ENCODE measurements at places on chromosomes 7 and 10.

DNA sequence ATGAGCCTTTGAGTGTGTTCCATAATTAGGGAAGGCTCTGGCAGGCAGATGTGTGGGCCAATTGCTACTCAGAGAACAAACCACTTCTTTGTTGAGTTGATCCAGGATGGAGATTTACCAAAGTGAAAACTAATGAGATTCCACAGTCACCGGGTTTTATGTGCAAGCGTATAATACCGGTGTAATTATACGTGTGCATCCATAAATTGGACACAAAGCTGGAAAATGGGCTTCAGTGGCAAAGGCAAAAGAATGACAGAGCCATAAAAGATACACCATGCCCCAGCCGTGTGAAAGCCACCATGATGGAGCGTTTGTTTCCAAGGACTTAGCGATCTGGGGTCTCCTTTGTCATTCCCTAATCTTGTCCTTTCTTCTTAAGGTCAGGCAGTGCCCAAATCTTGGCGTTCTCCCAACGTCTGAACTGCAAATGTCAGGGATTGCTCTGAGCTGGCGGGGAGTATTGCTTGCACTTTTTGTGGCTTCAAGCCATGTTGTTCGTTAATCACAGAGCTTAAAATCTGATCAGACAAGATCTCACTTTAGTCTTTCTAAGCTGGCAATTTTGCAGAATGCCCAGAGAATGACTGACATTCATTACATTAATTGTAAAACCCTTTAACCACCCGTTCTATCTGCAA lies 70.1 kb downstream of the NPTX2 start:
- no peak for DNase-seq

- DNase-seq = no peak
Observed at GRCh38 chr7:77399816-77400215, 16.3 kb downstream of the GSAP start.

DNA sequence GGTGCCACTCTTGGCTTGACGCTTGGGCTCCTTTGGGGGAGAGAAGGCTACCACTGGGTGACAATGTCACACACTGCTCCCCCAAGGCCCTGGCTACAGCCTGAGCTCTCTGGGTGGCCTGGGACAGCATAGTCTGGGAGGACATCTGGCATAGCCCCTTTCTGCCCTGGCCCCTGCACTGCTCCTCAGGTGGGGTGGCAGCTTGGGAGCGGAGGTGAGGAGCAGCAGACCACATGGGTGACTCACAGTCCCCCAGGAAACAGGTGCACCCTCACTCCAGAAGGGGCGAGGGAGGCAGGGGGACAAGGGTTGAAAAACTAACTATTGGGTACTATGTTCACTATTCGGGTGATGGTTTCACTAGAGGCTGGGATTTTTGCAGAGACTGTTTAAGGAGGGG lies 45.2 kb downstream of the NPTX2 start:
- DNase-seq = no peak

DNA sequence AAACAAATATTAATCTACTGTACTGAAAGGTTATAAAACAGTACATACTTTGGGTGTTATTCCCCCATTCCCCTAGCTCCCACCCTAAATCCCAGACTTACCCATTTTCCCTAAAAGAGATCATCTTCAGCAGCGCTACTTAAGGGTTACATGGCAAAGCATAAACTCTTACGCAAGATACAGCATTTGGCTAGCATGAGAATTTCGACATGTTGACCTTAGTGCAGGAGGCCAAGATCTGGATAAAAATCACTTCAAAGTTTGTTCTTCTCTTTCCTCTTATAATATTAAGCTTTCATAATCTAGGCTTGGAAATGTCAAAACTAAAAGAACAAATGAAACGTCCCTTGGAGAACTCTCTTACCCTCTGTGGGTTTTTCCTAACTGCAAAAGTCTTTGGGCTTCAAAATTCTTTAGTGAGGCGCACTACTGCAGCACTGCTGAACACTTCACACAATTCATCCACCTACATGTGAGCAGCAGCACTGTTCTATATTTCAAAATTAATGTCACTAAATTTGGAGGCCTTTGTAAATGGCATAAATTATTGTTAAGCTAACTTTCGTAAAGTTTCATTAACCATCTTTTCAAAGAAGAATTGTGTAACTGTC lies 59.5 kb upstream of the PDLIM1 start:
- no peak for DNase-seq

DNA sequence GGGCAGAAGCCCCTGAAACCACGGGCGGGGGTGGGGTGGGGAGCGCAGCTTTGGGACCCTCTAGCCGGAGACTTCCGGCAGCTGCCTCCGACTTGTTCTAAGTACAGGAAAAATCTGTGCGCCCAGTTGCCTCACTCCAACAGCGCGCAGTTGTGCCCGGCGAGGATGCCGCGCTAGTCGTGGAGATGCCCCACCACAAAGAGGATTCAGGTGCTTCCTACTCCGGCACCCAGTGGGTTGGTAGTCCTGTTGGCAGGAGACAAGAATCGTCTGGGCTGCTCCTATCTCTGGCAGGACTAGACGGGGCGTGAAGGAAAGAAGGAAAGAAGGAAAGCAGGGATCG lies 465 bp upstream of the NPY start:
- DNase-seq = no peak

DNA sequence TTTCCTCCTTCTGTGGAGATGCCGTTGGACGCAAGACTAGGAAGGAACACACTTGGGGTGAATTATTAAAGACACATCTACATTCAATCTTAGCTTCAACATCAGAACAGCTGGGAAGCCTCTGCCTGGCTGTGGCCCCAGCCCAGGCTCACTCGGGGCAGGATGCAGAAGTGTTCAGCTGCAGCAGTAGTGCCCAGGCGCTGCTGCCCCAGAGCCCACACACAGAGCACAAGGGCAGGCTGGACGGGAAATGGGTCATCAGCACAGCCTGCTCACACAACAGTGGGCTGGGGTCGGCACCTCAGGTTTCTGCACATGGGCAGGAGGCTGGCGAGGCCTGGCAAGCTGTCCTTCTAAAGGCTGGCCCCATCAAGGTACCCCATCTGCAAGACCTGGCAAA lies 42.5 kb downstream of the NOD1 start:
- DNase-seq = no peak

DNA sequence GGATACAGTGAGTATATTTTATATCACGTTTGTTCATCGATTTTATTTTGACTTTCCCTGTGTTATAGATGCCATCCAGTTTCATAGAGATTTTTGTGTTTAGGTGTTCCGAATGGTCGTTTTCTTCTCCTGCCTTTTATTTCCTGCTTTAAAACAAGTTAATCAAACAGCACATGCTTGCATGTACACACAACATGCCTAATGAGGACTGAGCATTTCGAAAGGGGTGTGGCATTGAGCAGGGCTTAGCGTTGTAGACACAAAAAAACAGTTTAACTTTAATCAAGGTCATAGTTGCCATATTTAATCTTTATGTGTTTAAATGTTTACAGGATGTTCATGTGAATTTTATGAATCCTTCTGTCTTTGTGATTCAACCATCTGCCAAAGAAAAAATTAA lies 430.5 kb upstream of the GALNT17 start:
- no peak for DNase-seq

DNA sequence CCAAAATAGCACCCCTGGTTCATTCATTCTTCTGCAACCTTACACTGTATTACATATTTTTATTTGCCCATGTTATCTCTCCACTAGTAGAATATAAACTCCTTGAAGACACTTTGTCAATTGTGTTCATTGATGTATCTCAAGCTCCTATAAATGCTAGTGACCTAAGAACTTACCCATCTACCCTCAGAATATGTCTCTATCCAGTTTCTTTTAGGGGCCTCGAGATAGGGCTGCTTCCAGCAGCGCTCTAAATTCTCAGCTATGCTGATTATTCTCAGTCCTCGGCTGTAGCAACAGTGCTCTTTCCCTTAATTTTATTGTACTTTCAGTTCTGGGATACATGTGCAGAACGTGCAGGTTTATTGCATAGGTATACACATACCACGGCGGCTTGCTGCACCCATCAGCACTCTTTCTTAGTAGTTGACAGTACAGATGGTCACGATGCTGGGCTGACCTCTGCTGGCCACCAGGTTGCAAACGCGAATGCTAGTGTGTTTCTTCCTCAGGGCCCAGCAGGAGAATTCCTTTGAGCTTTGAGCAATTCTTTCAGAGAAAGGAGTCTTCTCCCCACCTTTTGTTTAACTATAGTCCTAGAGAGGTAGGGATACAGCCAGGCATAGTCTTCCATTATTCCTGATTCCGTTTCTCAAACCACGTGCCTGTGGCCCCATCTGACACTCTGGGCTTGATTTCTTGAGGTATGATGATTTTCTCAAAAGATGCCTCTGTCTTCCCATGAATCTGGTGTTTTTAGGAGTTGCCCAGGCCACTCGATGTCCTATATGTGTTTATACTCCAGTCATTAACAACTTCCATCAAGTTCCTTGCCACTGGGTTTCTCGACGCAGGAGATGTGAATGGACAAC lies 49.1 kb upstream of the CDC14C start:
- no peak for DNase-seq

DNA sequence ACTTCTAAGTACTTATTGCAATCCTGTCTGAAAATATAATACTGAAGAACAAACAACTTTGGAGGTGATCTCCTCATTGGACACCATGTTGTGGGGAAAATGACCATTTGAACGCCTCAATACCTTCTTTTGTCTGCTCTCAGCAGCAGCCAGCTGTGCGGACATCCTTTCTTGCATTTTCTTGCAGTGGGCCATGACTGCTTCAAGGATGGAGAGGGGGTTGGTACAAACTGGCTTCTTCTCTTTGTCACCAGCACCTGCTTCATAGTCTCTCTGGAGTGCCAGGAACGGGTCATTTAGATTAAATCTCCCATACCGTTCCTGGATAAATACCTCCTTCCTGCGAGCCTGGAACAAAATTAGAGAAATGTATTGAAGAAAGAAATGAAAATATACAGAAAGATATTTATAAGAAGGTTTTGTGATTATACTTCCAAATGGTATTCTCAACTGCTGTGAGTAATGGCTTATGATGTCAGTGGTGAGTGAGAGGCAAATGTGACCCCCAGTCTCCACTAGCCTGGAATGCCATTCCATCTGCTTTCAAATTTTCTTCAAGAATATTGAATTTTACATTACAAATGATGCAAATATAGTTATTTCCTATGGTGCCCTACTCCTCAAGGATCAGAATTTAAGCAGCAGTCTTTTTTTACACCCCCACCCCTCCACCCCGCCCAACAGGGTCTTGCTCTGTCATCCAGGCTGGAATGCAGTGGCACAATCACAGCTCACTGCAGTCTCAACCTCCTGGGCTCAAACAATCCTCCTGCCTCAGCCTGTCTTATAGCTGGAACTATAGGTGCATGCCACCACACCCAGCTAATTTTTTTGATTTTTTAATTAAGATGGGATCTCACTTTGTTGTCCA lies 62.4 kb downstream of the CTTNBP2 start:
- DNase-seq = no peak

GRCh38 chr7:87687653-87688254 lies 59.6 kb downstream of the RUNDC3B start:
- DNase-seq = no peak

GRCh38 chr7:17625043-17625442 lies 315.3 kb downstream of the SNX13 start:
- no peak for DNase-seq

- no peak for DNase-seq
Observed at GRCh38 chr7:138095972-138096935, 20.0 kb downstream of the AKR1D1 start.

- DNase-seq = no peak
Observed at GRCh38 chr10:23362879-23363792, 18.5 kb upstream of the C10orf67 start.

- DNase-seq = no peak
Observed at GRCh38 chr7:129438839-129439651, 4.8 kb downstream of the STRIP2 start.

DNA sequence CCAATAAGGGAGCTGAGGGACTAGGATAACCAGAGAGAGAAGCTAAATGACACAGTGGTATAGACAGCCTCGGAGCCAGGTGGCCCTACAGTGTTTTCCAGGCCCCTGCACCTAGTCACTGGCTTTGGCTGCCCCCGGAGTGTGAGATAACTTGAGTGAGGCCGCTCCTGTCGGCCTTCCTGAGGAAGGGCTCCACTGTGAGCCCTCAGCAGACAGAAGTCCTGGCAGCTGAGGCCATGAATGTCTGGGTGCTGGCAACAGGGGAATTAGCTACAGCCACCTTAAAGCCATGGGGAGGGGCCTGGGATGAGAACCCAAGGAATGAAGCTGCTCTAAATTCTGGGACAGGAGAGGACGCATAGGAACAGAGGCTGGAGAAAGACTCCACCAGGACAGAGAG lies 4.6 kb upstream of the GDF10 start:
- DNase-seq = no peak

DNA sequence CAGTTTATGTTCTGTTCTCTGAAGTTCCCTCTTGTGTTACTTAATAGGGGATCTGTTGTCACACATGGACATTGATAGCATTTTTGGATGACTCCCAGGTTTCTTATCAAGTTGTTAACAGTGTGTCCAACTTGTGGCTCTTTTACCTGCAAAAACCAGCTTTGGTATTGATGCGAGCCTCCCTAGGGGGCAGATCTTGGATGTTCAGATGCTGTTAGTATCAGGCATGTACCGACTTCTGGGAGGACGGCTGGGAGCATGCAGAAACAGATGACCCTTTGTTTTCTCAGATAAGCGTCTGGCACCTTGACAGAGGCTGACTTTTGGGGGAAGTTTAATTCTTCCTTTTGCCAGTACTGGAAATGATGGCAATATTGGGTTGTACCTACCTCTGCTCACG lies 2.2 kb downstream of the PLPP4 start:
- no peak for DNase-seq

GRCh38 chr7:7969306-7970236 lies 975 bp downstream of the GLCCI1 start:
- DNase-seq = peak; percentile 17

DNA sequence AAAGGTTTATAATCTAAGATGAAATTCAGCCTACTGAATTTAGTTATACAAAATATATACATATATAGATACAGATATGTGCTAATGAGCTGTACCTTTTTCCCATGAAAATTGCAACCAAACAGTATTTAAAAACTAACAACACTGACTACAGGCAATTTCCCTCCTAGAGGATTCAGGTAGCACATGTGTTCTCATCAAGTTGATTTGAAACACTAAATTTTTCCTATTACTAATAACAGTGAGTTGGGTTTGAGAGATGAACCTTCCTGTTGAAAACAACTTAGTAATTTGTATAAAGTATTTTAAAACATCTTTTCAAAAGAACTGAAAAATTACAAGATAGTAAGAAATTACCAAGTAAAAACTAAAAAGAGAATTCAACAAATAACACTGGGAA lies 51.5 kb downstream of the COA1 start:
- DNase-seq = no peak

DNA sequence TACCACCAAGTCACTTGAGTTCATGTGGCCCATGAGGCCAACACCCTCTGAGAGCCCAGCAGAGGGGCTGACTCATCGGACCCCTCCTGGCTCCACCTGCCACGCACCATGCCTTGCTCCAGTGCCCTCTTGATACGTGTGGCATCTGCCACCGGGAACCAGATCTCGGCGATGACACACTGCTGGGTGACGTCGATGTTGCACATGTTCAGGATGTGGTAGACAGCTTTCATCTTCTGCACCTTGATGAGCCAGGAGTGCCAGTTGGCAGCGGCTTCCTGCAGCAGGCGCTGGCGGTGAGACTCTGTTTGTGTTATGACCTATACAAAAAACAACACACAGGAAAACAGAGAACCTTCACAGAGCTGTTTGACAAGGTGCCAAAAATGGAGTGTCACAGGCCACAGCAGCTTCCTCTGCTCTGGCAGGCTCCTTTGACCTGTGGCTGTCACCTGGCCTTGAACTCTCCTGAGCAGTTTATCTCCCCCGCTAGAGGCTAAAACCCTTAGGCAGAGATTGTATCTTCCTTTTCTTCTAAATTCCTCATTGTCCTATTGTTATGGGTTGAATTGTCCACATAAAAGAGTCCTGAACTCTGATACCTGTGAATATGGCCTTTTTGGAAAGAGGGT lies 45.2 kb upstream of the TMEM213 start:
- DNase-seq = peak; percentile 84

Data from stimulated activated CD8-positive, alpha-beta memory T cell treated with anti-CD3 and anti-CD28 coated beads, Interleukin-4, amount 100 ng/mL, for 1 hour (primary cell).